ENCODE measurements at places on chromosomes 2 and 18.

DNA sequence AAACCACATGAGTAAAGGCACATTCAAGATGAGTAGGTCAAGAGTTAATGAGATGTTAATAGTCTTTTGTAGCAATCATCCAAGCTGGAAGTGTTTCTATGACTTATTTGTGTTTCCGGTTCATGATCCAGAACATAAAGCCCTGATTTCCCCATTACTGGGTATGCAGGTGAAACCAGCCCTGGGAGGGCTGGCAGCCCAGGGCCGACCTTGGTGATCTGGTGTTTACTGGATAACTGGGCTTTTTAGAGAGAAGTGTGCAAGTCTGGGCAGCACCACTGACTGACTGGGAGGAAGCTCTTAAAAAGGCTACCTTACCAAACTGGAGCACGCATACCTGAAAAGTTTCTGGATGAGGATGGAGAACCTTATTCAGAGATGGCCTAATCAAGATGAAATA lies 431.6 kb upstream of the VRK2 start:
- no peak for DNase-seq

DNA sequence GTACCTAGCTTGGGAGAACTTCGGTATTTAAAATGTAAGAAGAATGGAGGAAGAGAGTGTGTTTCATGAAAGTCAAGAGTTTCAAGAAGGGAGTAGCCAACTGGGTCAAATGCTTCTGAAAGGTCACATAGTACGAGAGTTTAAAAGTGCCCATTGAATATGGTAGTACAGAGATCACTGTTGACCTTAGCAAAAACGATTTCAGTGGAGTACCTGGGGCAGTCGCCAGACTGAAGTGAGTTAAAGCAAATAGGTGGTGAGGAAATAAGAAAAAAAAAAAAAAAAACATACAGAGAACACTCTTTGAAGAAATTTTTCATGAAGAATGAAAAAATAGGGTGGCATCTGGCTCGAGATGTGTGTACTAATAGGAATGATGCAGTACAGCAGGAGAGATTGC lies 11.5 kb downstream of the LIPT1 start:
- DNase-seq: no peak

DNA sequence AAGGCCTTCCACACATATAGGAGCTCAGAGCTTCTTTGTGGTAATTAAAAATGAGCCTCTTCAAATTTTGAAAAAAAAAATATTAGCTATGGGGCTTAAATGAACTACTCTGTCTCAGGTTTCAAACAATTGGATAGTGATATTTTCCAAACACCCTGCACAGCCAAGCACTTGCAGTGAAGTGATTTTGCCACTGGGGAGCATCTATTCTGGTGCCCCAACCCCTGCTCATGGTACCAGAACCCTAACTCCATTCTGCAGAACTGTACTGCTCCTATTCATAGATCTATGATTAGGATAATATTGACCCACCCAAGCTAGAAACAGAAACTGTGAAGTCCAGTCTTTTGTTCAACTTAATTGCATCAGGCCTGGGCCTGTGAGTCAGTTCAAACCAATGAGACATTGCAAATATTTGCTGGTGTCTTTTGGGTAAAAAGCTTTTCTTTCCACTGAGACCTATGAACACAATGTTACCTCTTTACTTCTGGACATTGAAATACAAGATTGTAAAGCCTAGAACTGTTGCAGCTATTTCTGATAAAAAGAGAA lies 324.0 kb downstream of the GALNT13 start:
- no peak for DNase-seq

DNA sequence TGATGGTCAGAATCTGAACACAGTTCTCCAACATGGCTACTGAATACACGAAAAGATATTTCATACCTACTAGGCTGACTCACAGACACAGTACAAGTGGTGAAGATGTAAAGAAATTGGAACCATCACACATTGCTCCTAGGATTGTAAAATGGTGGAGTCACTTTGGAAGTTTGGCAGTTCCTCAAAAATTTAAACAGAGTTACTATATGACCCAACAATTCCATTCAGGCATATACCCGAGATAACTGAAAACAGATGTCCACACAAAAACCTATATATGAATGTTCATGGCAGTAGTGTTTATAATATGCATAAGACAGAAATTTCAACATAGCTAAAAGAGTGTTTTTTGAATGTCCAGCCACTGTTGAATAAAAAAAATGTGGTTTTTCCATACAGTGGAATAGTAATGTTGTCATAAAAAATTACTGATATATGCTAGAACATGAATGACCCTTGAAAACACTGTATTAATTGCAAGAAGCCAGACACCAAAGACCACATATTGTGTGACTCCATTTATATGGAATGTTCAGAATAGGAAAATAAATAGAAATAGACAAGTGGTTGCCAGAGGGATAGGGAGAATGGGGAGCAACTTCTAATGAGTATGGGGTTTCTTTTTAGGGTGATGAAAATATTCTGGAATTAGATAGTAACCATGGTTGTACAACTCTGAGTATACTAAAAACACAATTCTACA lies 10.1 kb downstream of the RMP24 start:
- DNase-seq: no peak

DNA sequence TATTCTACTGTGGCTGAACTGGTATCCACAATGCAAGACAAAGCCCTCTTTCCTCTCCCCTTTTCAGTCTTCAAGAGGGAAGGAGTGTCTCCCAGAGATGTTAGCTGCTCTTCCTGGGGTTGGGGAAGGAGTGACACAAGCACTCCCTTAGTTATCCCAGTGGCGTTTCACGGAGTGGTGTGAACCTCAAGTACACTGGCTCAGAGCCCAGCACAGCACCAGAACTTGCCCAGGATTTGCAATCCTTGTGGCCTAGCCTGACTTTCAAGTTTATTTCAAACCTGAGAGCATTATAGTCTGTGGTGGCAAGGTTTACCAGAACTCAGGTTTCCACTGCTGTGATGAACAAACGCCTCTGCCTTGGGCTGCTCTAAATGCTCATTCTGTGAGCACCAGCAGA lies 162.5 kb downstream of the CCDC102B start:
- no peak for DNase-seq

DNA sequence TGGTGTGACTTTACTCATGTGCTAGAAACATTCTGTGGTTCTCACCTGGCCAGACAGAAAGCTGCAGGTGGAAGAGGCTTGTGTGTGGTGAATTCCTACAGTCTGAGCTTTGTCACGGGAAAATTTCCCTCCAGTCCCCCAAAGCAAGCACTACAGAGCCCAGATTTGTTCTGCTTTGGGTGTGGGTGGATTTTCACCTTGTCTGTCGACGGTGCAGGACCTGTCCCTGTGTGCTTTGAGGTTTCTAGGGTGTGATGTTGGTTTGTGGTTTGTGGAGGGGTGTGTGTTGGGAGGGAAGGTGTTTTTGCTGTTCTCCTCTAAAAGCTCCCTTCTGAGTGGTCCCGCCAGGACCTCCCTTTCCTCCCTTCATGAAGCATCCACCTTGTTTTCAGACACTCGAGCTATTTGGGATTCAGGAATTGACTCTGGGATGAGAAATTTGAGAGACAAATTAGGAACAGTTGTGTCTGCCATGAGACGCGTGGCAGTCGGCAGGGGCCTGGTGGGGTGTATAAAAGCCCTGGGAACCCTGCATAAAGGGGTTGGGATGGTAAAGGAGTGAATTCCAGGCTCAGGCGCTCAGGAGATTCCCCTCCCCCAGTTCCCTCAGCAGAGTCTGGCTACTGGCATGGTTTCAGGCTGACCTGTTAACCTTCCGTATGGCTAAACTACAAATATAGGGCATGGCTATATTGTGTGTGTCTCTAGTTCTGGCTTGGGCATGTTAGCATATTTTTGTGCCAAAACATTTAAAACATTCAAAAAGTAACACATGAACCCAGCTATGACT lies 65.5 kb downstream of the DGKD start:
- peak; percentile 32 for DNase-seq

- no peak for DNase-seq
Measured at GRCh38 chr18:51193621-51194287, 3.7 kb downstream of the MEX3C start.

GRCh38 chr18:75183973-75184493 lies 24.9 kb downstream of the PTGR3 start:
- no peak for DNase-seq

- DNase-seq: peak; percentile 37
Measured at GRCh38 chr2:109057686-109058085, 68.7 kb upstream of the EDAR start.

GRCh38 chr2:157267476-157267875 lies 10.0 kb downstream of the GALNT5 start:
- no peak for DNase-seq

- no peak for DNase-seq
Measured at GRCh38 chr2:61181382-61182058, 19.5 kb downstream of the C2orf74 start.

DNA sequence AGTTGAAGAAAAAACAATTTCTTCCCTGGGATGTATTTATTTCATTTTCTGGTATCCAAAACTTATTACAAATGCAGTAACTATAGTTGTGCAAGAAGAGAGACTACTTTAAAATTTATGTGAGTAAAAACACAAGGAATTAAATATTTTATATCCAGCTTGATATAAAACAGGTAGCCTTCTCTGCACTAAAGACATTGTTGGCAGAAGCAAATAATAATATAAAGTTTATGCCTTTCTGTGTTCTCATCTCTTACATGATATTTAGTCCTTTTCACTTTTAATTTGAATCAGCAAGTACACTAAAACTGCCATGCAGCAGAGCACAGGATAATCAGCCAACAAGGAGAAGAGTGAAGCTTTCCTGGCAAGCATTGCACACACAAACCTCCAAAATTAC lies 352.7 kb downstream of the ARL6IP6 start:
- DNase-seq: no peak

- DNase-seq: no peak
Measured at GRCh38 chr18:13449651-13450050, 231.1 kb downstream of the LDLRAD4 start.

DNA sequence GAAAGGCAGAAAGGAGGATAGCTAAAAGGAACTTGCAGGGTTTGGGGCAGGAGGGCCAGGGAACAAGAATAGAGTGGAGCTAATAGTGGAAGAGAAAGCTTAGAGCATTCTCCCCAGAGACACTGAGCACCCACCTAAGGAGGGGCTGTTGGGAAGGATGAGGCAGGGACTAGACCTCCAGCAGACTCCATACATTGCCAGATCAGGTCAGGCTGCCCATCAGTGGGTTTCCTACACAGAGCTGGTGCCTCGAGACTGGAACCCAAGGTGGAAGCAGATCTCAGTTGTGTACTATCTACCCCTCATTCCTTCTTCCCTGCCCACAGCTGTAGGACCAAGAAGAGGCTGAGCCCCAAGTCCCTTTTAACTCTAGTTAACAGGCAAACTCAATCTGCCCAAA lies 148.5 kb downstream of the ZFP36L2 start:
- DNase-seq: no peak

- DNase-seq: no peak
Measured at GRCh38 chr18:37252854-37253393, 312.7 kb downstream of the CELF4 start.

DNA sequence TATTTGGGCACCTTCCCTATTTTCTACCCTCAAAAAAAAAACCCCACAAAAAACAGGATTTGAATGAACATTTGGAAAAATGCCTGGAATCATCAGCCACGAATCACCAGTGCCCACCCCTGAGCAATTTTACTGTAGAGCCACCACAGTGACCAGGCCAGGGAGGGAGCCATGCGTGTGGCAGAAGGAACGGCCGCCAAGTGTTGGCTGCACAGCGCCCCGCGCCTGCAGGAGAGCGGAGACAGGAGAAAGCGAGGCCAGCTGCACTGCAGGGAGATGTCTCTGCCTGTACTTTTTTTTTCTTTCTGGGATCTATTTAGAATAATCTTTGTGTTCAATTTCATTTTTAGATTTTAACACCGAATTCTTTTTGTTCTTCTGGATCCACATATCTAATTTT lies 269.3 kb upstream of the RAB12 start:
- DNase-seq: no peak

DNA sequence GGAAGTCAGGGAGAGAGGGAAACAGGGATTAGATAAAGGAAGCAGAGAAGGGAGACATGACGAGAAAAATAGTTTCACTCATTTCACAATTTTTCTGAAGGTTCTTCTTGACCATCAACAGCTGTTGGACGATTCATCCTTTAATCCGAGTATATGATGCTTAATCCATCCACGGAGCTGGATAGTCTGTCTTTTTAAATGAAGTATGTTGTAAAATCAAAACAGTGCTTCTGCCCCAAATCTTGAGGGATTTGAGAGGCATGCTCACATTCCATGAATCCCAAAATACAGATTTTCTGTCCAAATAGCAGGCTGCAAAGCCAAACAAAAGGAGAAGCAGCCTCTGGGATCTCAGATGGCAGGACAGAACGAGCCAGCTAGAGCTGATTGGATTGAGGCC lies 47.5 kb downstream of the EPAS1 start:
- no peak for DNase-seq

- DNase-seq: peak; percentile 52
Measured at GRCh38 chr18:12236934-12237832, 17.0 kb upstream of the CIDEA start.

DNA sequence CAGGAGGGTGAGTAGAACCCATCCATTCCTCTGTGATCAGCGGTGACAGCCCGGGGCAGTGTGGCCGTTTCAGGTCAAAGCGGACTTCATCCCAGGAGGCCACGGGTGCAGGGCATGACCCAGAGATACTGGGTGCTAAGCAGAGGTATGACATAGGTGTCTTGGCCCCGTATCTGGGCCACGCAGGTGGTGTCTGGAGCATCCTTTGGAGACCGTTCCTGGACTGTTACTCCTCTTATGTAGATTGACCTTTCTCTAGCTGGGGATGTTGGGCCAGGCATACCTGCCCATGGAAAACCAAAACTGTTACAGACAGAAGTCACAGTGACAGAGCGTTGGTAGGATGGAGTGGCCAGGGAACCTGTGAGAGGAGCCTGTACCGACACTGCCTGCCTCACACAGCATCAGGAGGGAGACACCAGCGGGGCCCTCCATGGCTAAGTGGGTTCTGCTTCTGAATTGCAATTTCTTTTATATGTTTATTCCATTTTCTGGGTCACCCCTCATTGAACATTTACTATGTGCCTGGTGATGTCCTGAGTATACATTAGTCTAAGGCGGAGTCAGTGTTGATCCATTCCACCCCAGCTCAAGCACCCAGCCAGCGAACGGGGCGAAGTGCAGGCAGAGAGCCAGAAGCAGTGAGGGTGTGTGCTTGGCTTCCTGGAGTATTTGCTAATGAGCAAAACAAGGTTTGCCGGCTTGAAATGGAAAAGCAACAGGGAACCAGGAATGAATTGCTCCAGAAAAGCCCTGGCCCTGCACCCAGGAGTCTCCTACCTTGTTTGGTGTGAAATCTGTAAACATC lies 141.7 kb downstream of the SH3RF3 start:
- DNase-seq: no peak
